ENCODE measurements at places on chromosomes 4 and X.

GRCh38 chr4:112938461-112939058 is 110.9 kb upstream of the ANK2 start:
- no peak for DNase-seq

GRCh38 chr4:148305751-148306150 is 136.5 kb downstream of the NR3C2 start:
- DNase-seq = no peak

DNA sequence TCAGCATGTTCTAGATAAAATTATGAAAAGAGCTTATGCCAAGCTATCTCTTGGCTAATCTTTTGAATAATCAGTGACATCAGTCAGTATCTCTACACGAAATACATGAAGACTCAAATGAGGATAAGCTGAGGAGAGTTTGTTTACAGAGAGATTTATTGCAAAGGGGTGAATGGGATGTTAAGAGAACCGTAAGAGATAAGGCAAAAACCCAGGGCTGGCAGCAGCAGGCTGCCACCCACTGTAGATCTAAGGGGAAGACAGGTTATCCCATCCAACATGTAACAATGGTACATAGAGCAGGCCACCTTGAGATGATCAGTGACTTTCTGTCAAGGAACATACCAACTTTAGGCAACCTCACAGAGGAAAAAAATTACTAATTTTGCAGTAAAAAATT is 432.1 kb upstream of the NR3C2 start:
- no peak for DNase-seq

GRCh38 chrX:68671221-68671620 is 23.8 kb downstream of the STARD8 start:
- no peak for DNase-seq

- DNase-seq = no peak
Measured at GRCh38 chr4:176729489-176729888, 63.2 kb downstream of the VEGFC start.

GRCh38 chr4:106301393-106302061 is 14.5 kb downstream of the TBCK start:
- DNase-seq = no peak

DNA sequence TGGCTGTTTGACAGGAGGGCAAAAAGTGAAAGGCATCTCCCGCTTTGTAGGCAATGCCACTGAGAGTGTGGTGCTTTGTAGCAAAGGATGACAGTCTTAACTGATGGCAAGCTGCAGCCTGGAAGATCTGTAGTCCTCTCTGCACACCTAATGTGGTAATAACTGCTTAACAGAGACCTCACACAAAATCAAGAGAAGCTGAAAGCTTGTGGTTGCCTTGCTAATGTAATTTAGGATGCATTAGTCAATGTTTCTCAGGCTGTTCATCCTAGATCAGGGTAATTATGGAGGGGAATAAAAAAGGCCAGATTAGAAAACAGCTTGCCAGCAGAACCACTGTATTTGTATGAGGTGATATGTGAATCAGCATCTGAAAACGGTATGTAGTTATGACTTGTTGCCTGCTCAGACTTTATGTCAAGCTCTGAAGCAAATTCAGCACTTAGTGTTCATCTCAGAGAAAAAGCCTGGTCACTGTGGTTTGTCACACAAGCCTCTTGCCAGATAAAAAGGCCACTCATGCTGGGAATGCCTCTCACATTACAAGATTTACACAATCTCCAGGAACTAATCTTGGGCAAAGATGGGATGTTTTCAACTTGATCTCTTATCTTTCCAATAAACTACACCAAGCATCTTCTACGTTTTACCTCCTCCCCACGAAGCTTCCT is 130.8 kb downstream of the ENOX2 start:
- no peak for DNase-seq

DNA sequence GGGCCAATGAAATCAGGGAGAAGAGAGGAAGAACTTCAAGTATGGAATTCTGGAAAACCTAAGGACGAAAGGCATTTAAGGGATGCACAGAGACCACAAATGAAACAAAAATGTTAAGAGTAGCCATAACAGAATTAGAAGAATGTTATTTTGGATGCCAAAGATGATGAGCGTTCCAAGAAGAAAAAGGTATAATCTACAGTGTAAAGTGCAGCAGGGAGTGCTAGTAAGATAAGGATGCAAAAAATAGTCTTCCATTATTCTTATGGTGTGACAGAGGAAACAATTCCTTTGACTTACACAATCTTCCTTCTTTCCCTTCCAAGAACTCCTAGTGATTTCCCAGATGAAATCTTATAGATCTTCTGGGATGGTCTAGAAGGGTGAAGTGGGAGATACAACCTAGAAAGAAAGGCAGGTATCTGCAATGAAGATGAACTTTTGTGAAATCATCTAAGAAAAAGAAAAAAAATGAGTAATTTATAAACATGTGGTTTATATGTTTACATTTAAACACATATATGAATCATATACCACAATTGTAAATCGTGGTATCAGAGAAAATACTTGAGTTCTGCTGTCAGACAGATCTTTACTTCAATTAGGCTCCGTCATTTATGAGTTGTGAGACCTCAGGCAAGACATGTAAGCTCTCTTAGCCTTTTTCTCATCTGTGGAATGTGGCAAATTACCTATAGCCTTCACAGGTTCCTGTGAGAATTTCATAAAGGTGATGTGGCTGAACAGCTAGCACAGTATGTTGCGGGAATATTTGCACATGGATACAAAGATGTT is 8.1 kb downstream of the MORF4L2 start:
- no peak for DNase-seq

- no peak for DNase-seq
Measured at GRCh38 chrX:113136836-113137235, 296.2 kb upstream of the AMOT start.

- DNase-seq = no peak
Measured at GRCh38 chrX:94937491-94937890, 1263.5 kb downstream of the FAM133A start.

DNA sequence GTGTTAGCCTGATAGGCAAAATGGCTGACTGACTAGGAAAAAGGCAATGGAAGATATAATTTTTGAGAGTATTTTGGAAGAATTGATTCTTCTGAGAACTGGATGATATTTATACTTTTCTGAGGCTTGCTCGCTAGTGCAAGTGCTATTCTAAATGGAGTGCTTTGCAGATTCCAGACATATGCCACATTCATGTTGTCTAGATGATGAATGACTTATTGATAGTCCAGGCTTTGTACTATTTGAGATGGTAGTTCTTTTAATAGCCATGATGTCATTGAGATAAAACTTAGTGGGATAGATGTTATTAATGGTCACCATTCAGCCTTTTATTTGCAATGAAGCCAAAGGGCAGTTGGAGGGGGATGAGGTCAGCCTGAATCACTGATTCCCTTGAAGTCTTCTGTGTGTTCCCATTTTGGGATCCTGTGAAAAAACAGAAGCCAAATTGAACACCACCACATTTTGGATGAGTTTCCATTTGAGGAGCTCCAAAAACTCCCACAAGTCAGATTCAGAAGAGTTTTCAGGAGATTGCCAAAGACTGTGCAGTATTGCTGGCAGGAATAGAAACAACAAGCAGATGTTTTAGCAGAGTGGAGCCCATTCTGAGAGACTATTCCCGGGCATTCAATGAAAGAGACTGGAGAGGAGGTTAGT is 184.1 kb downstream of the IL1RAPL2 start:
- no peak for DNase-seq

DNA sequence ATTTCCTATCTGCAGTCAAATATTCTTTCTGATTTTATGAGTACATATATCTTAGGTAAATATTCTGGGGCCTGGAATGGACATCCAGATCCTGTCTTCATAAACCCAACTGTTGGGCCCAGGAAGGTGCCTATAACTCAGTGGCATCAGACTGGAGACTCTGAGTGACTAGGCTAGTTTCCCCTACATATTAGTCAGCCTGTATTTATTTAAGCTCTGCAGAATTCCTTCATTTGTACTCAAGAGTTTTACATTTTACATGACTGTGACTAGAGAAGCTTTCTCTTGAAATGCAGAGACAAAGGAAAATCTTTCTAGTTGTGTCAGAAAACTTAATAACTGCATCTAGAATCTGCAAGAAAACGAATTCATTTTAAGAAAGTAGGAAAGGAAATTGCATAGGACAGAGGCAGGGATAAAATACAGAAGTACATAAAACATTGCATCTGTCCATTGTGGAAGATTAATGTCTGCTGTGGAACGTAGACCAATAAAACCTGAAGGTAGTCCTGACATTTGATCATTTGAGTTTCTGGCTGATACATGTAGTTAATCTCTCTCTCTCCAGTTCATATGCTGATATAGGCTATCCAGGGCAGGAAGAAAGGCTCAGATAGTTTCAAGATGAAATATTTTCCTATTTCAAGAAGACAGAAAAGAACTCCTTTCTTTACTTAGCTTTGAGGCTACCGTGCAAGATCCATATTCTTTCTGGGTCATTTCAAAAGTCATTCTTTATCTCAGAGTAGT is 78.2 kb downstream of the OPHN1 start:
- DNase-seq = no peak

GRCh38 chrX:68599256-68600152 is 48.0 kb upstream of the STARD8 start:
- DNase-seq = no peak

DNA sequence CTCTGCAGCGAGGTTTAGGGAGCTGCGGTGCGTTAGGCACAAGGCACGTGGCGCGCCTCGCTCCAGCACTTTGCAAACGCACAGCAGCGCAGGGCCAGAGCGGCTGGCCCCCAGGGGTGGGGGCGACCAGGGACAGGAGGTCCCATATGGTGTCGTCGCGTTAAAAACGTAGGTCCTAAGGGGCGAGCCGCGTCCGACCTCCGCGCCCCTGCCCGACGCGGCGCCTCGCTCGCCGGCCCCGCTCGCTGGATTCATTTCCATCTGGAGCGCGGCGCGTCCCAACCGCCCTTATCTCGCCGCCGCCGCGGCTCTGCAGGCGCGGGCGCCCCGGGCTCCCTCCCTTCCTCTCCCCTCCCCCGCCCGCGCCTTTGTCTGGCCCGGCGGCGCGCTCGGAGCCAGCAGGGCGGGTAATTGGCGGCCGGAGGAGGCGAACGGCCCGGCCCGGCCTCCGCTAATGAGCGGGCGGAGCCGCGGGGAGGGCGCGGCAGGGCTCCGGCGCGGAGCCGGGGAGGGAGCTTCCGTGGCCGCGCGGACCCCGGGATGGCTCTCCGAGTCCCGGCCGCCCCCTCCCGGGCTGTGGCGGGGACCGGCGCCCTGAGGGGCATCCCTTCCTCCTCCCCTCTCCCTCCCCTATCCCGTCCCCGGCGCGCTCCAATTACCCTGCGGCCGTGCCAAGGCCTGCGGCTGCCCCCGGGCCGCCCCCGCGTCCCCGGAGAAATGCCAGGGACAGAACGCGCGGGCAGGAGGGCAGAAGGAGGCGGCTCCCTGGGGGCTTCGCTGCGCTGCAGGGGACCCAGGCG is 409.0 kb downstream of the BCOR start:
- DNase-seq = no peak

- DNase-seq = no peak
Measured at GRCh38 chr4:81746071-81746470, 274.4 kb upstream of the RASGEF1B start.

DNA sequence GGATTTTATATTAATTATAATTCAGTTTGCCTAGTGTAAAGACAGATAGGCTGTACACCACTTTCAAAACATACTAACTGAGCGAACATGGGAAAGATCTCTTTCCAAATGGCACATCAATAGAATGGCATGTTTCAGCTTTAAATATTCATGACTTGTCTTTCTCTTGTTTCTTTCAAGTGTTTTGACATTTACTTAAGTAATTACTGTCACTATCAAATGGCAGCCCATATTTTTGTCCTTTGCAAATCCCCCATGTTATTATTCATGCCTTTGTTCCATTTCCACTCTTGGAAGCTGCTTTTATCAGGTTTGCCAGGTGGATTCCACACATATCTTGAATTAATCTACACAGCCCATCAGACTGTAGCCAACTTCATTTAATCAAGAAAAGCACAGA is 89.2 kb upstream of the GLRA2 start:
- no peak for DNase-seq

GRCh38 chr4:82852751-82853285 is 38.1 kb downstream of the SEC31A start:
- DNase-seq = no peak

DNA sequence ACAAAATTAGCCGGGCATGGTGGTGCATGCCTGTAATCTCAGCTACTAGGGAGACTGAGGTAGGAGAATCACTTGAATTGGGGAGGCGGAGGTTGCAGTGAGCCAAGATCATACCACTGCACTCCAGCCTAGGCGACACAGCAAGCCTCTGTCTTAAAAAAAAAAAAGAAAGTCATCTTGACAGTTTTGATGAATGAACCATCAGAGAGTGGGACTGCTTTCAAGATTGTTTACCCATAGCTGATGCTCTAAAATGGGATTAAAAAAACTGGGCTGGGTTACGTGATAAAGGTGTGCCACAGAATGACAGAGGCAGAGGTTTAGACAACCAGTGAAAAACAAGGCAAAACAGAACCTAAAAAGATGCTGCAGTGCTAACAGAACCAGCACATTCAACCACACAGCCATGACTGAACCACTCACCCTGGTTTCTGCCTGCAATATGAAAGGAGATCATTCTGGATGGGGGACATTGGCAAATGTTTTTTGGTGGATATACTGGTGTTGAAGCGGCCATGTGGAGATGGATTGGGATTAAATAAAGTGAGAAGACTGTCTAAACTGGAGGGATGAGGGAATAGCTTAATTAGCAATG is 22.2 kb downstream of the GPAT3 start:
- no peak for DNase-seq

GRCh38 chrX:19964017-19964710 is 26.7 kb downstream of the BCLAF3 start:
- DNase-seq = no peak

DNA sequence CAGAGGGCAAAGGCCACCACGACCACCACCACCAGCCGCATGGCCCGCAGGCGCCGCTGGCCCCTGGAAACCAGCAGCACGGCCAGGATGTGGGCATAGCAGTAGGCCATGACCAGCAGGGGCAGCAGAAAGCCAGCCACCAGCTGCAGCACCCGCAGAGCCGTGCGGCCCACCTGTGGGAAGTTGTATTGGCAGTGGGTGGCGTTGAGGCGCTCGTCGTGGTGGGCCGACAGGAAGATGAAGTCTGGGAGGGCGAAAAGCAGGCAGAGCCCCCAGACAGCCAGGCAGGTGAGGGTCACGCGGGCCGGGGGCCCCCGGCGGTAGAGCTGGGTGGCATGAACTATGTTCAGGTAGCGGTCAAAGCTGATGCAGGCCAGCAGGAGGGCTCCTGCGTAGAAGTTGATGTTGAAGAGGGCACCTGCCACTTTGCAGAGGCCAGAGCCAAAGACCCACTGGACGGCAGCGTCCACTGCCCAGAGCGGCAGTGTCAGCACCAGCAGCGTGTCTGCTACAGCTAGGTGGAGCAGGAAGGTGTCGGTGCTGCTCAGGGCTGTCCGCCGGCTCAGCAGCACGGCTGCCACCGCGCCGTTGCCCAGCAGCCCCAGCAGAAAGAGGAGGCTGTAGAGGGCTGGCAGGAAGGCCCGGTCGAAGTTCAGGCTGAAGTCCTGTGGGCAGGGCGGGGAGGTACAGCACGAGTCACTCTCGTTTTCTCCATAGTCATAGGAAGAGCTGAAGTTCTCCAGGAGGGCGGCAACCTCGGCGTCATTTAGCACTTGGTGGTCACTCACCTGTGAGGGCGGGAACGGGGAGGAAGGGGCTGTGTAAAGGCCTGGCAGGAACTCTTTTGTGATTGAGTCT is 1.4 kb downstream of the CXCR3 start:
- no peak for DNase-seq

Measured in stimulated activated CD8-positive, alpha-beta memory T cell treated with anti-CD3 and anti-CD28 coated beads, Interleukin-4, amount 100 ng/mL, for 4 hours (primary cell).